Activated CD8-positive, alpha-beta memory T cell treated with anti-CD3 and anti-CD28 coated beads for 24 hours (primary cell): ENCODE measurements at places on chromosomes 2 and 18.

GRCh38 chr18:37624318-37624717, 58.7 kb upstream of the CELF4 start:
- no peak for DNase-seq

DNA sequence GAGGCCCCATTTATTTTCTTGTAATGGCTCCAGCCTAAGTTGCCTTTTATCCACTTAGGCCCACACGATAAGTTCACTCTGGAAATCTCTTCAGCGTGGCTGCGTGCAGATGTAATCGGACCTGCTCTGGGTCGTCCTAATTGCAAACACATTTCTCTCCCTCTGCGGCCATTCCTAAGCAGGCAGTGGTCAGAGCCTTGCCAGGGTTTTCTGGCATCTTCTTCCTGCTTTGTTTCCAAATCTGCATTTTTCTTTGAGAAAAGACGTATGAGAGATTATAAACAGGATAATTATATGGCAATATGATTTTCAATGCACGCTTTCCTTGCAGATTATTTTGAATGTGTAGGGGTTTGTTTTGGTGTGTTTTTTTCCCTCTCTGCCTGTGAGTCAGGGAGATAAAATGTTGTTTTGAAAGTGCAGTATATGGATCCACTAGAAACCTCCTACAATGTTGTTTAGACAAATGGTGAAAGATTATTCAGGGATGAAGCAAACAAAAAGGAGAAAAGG, 239.4 kb upstream of the TANK start:
- DNase-seq = no peak

GRCh38 chr2:48175656-48176055, 269.4 kb upstream of the FBXO11 start:
- no peak for DNase-seq

- no peak for DNase-seq
Measured at GRCh38 chr2:110904779-110905148, 172.4 kb downstream of the ACOXL start.

DNA sequence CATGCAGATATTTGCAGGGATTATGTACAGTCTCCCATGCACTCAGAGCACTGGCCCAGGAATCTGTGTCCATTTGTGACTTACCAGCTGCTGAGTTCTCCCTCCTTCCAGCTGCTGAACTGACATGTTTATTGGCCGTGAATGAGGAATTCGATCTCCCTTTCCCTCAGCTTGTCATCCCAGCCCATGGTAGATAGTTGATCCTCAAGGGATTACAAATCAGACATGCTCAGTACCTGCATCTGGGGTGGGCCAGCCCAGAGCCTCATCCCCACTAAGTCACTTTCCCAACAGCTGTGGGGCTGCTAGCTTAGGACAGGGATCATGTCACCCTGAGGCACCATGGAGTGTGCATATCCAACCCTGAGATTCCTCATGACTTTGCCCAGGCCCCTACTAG, 1284.9 kb upstream of the LRRTM1 start:
- no peak for DNase-seq

DNA sequence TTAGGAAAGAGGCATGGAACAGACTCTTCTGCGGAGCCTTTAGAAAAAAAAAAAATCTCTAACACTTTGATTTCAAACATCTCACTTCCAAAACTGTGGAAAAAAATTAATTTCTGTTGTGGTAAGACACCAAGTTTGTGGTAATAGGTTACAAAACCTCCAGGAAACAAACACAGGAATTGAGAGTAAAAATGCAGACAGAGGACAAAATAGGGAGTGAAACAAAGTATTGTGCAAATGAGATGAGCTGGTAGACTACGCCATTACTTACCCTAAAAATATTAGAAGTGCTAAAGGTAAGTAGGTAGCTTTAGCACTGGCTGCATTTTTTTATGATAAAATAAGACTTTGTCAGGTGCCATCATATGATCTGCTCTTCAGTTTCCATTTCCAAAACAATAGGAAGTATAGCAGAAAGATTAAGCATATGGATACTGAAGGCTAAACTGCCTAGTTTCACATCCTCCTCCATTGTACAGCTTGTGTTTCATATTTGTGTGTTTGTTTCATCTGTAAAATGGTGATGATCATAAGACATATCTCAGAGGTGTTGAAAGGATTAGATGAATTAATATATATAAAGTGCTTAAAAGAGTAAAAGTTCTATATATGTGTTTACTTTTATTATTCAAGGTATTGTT, 309.2 kb downstream of the NR4A2 start:
- no peak for DNase-seq

DNA sequence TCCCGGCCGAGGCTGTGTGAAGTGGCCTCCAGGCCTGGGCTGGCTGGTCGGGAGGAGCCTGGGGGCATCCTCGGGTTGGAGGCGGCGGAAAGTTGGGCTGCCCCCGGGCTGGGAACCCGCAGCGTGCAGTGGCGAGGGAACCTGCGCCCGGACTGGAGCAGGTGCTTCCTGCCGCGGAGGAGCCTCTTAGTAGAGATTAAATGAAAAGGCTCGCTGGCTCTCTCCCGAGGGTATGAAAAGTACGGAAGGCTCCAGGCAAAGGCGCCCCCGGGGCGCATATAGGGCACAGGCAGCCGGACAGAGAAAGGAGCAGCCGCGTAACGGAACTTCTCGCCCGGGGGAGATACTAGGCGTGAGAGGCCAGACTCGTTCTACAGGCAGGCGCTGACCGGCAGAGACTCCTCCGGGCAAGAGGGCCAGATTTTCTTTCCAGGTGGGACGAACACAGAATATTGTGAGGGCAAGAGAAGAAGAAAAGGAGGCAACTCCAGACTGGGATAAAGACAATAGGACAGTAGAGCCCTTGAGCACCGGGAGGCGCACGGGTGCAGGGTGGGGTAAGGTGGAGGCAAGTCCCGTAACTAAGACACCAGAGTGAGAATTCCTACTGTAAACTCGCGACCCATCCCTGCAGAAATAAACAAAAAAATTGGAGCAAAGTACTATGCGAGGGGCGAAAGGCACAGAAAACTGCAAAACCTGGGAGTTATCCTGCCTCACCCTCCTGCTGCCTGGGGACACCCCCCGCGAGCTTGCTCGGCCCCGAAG, 816 bp downstream of the CDH2 start:
- DNase-seq = no peak

DNA sequence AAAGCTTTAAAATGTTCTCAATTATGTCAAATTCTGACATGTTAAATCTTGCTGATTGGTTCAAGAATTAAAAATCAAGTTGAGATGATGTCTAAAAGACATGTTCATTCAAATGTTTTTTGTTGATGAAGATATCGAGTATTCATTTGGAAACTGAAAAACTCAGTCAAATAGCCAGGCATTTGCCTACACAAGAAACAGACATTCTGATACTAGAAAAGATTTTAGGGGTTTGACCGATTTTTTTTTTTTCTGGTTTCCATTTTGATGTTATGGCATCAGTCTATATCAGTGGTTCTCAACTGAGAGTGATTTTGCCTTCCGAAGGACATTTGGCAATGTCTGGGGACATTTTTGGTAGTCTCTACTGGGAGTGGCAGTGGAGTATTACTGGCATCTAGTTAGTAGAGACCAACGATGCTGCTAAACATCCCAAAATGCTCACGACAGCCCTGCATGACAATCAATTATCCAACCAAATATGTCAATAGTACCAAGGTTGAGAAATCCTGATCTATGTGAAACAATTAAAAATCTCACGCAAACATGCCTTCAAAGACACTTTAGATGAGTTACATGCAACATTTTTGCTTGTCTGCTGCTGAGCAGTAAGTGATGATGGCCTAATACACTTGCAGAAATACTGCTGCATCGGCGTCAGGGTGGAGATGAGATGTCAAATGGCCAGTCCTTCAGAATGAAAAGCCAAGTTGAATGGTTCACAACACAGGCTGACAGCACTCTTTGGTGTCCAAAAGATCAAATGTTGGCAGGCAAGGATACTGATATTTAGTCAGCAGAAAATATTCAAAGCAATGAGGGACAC, 12.5 kb downstream of the RASGRP3 start:
- no peak for DNase-seq

- DNase-seq = peak; percentile 32
Measured at GRCh38 chr2:30772021-30772705, 35.1 kb downstream of the CAPN13 start.

DNA sequence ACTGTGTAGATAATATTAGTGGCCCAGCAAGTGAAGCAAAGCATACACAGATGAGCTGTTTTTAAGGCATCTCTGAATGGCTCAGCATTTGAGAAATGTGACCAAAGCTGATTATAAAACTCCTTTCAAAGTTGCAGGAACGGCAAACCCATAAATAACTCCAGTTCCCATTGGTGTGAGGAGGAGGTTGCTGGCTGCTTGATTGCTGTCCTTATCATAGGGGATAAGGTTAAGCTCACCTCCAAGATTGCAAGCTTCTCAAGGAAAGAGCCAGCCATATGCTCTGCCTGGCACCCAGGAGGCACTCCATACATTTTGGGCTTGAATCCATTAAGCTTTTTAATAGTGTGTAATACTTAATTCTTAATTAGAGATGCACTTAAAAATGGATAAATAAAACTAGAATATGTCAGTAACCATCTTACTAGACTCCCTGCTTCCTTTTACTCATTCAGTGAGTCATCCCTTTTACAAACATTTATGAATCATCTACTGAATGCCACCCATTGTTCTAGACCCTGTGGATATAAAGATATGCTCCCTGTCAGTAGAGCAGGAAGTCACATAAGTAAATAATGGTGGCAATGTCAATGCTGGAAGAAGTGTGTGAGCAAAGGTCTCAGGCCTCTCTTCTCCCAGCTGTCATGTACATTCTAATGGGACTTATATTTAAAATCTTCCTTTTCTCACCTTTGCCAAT, 99.3 kb downstream of the SPATS2L start:
- no peak for DNase-seq

GRCh38 chr18:44974174-44974573, 293.5 kb downstream of the SETBP1 start:
- no peak for DNase-seq

- DNase-seq = no peak
Measured at GRCh38 chr2:190517468-190517867, 17.1 kb downstream of the NEMP2 start.

DNA sequence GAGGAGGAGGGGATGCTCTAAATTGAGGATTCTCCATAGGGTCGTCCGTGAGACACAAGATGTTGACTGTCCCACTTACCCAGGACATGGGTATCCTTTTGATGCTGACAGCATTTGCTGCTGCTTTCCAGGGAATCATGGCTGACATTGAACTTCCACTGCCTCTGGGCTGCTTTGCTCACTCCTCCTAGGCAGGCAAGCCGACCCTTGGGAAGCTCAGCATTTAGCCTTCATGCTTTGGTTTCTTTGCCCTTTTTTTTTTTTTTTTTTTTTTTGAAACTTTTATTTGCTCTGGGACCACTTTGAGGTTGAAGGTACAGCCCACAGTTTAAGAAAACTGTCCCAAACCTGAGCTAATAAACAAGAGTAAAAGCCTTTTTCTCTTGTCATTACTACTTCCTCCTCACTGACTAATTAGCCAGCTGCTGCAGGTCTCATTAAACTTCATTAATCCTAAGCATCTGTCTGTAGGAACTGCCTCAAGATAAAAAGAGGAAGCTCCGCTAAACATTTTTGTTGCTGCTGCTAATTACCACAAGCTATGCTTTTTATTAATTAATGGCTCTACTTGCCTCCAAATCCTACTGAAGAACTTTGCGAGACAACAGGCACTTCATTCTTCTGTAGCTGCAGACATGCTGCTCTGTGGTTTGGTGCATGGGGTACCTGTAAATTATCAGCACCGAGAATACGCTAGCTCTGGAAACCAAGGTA, 125.4 kb downstream of the SPTBN1 start:
- DNase-seq = no peak

DNA sequence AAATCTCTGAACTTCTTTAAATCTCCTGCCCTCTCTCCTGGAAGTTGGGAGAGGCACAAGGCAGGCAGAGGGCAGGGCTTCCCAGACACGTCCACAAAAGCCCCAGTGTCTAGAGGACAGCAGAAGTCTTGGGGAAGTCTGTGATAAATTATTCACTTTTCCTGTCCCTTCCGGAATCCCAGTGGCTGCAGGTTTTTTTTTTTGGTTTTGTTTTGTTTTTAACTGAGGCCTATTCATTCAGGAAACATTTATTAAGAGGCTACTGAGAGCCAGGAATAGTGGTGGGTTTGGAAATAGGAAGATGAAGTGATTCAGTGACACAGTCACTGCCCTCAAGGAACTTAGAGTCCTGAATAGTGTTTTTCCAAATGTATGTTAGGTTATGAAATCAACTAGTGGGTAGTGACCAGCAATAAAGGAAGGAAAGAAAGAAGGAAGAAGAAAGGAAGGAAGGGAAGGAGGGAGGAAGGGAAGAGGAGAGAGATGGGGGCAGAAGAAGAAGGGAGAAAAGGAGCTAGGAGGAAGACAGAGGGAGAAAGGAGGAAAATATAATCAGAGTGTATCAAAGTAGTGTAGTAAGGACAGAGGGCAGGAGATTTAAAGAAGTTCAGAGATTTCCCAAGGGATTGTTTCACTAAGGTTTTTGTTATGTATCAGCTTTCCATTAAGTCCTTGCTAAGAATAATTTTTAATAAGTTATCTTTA, 98.9 kb upstream of the ZFP36L2 start:
- no peak for DNase-seq

DNA sequence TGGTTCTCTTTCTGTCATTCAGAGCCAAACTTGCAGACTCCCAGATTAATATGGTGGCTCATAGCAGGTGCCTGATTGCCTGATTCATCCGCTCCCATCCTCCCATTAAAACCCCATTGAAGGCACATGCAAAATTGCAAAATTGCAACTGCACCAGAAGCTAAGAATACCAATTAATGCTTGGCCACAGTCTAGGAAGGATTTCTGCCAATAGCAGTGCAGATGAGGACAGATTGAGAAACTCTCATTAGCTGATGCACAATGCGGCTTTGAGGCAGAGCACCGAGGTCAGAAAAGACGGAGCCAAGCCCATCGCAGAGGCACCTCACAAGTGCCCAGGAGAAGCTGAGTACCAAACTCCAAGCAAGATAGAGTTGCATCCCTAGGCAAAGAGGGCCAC, 172.8 kb downstream of the ARL4C start:
- no peak for DNase-seq

- no peak for DNase-seq
Measured at GRCh38 chr18:23712445-23712844, 23.2 kb downstream of the LAMA3 start.

GRCh38 chr2:96389736-96390135, 54.2 kb downstream of the NCAPH start:
- no peak for DNase-seq

GRCh38 chr2:44172576-44172975, 3.9 kb downstream of the PPM1B start:
- no peak for DNase-seq

GRCh38 chr2:228507870-228508269, 326.4 kb upstream of the SPHKAP start:
- no peak for DNase-seq

DNA sequence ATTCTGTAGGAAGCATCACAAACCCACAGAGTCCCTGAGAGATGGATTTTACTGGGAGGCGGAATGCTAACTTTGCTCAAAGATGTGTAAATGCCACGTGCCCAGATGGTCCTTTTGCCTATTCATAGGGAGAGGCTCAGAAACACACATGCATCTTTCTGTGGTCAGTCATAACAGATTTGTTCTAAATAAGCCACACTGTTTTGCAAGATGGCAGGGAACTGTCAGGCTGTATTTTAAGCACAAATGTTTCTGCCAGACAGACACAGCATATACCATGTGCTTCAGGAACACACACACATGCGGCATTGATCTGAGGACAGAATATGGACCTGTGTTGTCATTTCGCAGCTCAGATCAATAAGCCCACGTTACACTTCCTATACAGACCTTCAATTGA, 312.0 kb downstream of the GPD2 start:
- no peak for DNase-seq
